Thoracic aorta (tissue), 2 donors: ENCODE measurements at places on chromosomes 11 and 22. TPM values are rescaled to one million over a fixed set of nuclear protein-coding genes. Genes with fewer than 3 reads are reported as not detected.

DNA sequence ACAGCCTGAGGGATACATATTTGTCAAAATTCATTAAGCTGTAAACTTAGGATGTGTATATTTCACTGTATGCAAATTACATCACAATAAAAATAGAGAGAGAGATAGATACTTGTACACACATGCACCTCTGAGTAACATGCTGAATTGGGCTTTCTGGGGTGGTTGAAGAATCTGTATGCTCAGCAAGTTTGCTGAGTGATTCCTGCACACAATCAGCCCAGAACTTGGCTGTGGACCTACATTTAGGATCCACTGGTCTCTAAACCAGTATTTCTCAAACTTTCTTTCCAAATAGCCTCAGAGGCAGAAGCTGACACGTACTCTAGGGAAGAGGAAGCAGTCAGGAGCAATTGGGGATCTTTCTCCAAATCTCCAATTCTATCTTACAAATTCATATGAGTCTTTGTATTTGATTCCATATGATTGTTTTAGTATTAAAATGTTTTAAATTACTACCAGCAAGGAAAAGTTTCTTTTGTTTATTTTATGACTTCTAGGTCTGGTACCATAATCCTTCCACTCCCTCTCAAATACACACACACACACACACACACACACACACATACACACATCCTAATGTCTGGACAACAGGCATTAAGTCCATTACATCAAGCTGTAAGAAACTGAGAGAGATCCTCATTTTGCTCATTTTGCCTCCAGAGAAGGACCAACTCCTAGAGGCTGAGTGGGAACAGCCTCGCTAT, 20.0 kb downstream of the SYT13 start:
- H3K4me1 ChIP-seq = peaks cover 3% of the 10 kb centered on the region
- H3K4me3 ChIP-seq = no peak overlapping the region

DNA sequence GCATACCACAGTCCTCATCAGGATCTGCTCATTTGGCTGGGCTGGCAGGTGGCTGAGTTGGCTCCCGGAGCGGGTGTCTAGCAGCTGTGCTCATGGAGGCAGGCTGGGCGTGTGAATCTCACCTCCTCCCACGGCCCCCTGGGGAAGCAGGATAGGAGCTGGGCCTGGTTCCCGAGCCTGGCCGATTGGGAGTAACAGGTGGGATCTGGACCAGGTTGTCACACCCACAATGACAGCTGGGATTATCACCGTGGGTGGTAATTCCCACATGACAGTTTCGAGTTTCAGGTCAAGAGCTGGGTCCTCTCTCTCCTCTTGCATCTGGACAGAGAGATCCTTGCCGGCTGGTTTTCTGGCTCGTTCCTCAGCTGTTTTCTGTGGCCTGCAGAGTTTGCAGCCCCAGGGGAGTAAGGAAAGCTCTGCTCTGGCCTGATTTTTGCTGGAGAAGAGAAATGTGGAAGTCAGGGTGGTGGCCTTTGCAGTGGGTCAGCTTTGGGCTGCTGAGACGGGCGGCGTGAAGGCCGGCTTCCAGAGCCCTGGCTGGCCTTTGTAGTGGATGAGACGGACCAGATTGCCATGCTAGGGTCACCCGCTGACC, 57.0 kb downstream of the BCR start:
- H3K4me1 ChIP-seq = peaks cover 77% of the 10 kb centered on the region
- H3K36me3 ChIP-seq = no peaks in the 10 kb centered on the region
- DNase-seq = no peak
- no peaks in the 10 kb centered on the region for H3K27me3 ChIP-seq
- H3K27ac ChIP-seq = peak overlapping the region; percentile 75
- peak overlapping the region; percentile 21 for H3K4me3 ChIP-seq

GRCh38 chr11:112962579-112963367, 1.6 kb downstream of the NCAM1 start:
- DNase-seq = peak; percentile 14
- peak overlapping the region; percentile 55 for H3K27ac ChIP-seq
- no peaks in the 10 kb centered on the region for H3K4me1 ChIP-seq
- no peaks in the 10 kb centered on the region for H3K36me3 ChIP-seq
- H3K27me3 ChIP-seq = no peaks in the 10 kb centered on the region
- H3K4me3 ChIP-seq = peak overlapping the region; percentile 89

GRCh38 chr11:65882120-65883057, 2.8 kb downstream of the CTSW start:
- H3K27me3 ChIP-seq = no peaks in the 10 kb centered on the region
- no peak overlapping the region for H3K27ac ChIP-seq
- H3K36me3 ChIP-seq = peaks cover 16% of the 10 kb centered on the region
- H3K4me1 ChIP-seq = peaks cover 6% of the 10 kb centered on the region
- no peak for DNase-seq

DNA sequence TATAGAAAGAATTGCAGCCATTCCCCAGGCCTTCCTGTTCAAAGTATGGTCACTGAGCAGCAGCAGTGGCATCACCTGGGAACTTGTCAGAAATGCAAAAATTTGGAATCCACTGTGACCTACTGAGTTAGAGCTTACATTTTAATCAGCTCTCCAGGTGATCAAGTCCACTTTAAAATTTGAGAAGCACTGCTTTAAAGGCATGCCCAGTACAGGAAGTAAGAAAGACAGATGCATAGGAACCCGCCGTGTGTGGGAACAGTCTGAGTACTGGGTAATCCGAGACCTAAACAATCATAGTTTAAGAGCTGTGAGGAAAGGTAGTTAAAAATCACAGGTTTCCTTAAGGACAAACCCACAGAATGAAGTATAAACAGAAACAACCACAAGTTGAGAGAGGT, 462.4 kb downstream of the RAB38 start:
- H3K4me3 ChIP-seq = no peak overlapping the region
- H3K27me3 ChIP-seq = no peaks in the 10 kb centered on the region
- no peaks in the 10 kb centered on the region for H3K36me3 ChIP-seq
- no peak overlapping the region for H3K27ac ChIP-seq
- no peak for DNase-seq

- no peaks in the 10 kb centered on the region for H3K4me1 ChIP-seq
- no peaks in the 10 kb centered on the region for H3K27me3 ChIP-seq
- H3K36me3 ChIP-seq = no peaks in the 10 kb centered on the region
Measured at GRCh38 chr22:43750751-43751150, 61.4 kb downstream of the EFCAB6 start.

DNA sequence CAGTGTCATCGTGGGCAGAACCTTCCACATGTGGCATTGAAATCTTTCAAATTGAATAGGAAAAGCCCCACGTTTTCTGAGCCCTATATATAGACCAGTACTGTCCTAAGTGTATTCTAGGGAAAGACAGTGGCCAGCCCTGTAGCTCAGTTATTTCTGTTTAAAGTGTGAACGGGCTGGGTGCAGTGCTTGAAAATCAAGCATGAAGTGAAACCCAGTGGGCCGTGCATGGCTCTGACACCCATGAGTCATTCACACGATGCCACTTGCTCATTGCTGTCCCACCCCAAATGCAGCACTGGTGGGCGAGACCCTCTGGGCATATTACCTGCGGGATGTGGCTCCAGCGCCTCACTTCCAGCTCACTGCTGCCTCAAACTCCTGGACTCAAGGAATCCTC, 29.8 kb upstream of the CCDC188 start:
- H3K4me3 ChIP-seq = no peak overlapping the region
- H3K36me3 ChIP-seq = no peaks in the 10 kb centered on the region
- no peak overlapping the region for H3K27ac ChIP-seq
- no peak for DNase-seq

- H3K27ac ChIP-seq = no peak overlapping the region
- no peaks in the 10 kb centered on the region for H3K4me1 ChIP-seq
- DNase-seq = no peak
Measured at GRCh38 chr11:79006854-79007253, 432.2 kb upstream of the NARS2 start.

DNA sequence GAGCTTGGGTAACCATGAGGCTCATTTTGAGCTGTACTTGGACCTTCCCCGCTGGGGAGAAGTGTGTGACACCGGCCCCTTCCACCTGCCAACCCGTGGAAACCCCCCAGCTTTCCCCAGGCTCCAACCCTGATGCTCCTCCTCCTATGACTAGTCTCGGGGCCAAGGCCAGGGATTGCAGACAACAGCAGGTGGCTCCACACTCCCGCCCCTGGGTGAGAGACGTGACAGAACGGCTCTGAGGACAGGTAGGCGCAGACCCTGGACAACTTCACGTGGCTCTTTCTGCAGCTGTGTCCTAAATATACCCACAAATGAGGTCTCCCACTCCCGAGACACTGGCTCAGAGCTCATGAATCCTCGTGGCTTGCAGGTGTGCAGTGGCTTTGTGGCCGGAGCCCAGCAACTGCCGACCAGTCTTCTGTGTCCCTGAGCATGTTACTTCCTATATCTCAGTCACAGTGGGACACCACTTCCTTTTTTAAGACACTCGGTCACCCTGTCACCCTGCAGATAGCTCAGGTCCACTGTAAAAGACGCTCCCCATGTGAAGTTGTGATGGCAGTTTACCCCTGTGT, 55.2 kb downstream of the NECTIN1 start:
- H3K4me1 ChIP-seq = peaks cover 10% of the 10 kb centered on the region
- peaks cover 2% of the 10 kb centered on the region for H3K36me3 ChIP-seq
- H3K4me3 ChIP-seq = no peak overlapping the region
- H3K27ac ChIP-seq = no peak overlapping the region
- no peak for DNase-seq

The DGCR6 gene
- 2.6 TPM for total RNA-seq
